ENCODE measurements at places on chromosomes 3 and 15. TPM values are rescaled to one million over a fixed set of nuclear protein-coding genes. Genes with fewer than 3 reads are reported as not detected.

DNA sequence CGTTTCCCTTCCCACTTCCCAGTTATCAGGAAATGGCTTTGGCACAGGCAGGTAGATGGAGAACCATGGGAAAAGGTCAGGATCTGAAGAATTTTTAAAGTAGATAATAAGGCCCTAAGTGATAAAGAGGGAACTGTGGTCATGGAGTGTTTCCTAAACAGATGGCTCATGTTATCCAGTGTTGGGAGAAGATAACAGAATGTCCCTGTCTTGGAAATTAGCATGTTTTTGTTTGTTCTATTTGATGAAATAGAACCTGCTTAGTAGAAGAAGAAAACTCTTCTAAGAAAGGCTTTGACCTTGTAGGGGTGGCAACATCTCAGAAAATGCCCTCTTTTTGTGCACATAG is 8.8 kb downstream of the LRRC3B start:
- no peak for DNase-seq

DNA sequence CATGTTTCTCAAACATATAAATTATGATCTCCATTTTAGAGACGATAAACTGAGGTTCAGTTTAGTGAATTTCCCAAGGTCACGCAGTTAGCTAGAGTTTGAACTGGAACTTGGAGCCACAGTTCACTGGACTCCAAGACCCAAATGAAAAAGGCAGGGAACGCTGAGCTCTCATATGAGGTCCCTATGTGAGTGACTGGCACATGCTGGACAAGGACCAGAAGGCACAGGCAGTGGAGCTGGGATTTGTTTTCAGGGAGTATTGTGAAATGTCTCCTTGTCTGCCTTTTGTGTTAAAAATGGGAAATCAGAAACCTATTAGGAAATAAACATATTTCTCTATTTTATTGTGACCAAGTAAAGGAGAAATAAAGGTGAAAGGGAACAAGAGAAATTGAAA is 63.5 kb downstream of the MESD start:
- DNase-seq: no peak

GRCh38 chr3:158801201-158801600 is 653 bp upstream of the MFSD1 start:
- no peak for DNase-seq

DNA sequence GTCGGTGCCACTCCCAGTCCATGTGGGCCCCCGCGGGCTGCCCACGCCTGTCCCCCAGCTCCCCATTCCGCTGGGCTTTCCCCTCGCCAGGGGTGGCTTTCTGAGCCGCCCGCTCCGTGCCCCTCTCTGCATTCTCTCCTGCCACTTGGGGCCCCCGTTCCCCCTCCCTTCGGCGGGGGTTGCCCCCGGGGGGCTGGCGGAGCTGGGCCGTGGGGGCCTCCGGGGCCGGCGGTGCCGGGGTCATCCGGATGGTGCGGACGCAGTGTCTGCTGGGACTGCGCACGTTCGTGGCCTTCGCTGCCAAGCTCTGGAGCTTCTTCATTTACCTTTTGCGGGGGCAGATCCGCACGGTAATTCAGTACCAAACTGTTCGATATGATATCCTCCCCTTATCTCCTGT is 46.5 kb downstream of the GRAMD1C start:
- DNase-seq: no peak

GRCh38 chr3:114697401-114697800 is 403.6 kb downstream of the TIGIT start:
- DNase-seq: no peak

DNA sequence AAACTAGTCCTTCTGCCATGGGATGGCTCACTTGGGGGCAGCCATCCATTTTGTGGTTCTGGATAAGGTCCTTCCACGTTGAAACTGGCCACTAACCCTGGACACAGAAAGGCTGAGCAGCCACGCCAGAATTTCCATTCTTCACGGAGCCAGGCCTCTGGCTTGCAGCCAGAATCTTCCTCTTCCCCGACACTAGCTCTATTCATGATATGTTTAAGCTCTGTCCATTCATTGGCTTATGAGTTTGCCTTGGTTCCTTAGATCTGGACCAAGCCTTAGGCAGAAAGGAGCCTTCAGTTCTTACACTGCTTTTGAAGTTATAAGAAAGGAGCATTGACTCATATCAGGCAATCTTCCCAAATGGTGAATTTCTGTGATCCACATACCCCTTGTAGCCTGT is 288.4 kb upstream of the GOLGA6L4 start:
- DNase-seq: no peak

- no peak for DNase-seq
Observed at GRCh38 chr3:182364723-182365650, 428.3 kb upstream of the ATP11B start.

DNA sequence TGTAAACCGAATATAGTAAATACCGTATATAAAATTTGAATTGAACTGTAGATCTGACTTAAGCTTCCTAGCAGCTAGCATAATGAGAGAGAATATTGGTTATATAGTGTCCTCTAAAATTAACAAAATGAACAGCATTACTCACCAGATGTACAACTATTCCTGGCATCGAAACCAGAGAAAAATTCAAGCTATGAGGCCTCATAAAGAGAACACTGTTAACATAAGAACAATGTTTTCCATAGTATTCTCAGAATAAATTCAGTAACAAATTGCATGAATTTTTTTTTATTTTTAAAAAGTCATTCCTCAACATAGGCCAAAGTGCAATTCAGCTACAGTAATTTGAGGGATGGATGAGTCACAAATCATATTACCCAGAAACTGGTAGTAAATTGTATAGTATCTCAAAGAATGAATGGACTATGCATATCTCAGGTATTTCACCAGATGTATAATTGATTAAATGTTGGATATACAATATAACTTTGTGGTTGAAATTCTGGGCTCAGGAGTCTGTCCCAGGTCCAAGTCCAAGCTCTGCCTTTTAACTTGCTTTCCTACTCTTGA is 5.0 kb downstream of the TMEM207 start:
- no peak for DNase-seq

- DNase-seq: no peak
Observed at GRCh38 chr3:123644358-123644757, 59.5 kb upstream of the HACD2 start.

DNA sequence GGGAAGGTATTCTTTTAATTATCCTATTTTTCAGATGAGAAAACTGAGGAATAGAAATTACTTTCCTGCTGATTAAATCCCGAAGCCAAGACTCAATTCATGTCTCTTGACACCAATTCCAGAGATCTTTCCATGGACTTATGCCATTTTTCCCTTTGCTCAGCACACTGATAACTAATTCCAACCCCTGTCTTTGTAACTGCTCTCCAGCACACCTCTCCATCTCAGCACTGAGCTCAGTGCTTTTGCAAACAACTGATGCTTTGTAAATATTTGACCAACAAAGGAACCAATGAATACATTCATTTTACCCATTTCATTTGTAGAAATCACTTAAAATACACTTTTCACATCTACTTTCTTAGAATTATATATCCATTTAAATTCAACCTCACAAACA is 249.1 kb downstream of the IL5RA start:
- no peak for DNase-seq

DNA sequence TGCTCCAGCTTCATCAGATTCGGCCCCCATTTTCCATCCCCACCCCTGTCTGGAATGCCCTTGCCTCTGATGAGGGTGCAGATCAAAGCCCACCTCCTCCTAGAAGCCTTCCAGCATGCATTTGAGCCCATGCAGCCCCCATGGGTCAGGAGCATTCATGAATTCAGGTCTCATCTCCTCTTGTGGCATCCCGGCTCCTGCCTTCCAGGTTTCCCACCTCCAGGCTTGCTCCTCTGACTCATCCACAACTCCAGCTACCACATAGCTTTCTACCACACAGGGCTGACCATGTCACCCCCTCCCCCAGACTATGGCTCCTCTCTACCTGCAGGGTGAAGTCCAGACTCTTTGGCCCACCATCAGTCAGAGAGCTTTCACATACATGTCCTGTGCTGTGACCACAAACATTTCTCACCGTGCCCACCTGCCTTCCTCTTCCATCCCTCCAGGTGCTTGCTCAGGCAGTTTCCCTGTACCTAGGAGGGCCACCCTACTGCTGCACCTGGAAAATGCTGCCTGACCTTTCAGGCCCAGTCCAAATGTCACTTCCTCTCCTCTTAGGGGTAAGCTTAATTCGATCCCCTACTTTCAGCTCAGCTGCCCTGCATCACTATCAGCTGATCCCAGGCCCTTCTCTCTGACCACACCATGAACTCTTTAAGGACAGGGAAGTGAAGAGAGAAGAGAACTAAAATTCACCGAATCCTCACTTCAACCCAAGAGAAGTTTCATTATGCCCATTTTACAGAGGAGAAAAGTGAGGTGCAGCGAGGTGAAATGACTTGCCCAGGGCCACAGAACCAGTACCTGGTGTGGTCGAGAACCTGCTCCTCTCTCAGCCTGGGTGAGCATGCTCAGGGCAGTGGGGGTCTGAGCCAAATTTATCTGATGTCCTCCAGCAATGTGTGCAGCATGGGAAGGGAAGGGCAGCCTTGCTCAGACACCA is 13.7 kb upstream of the FGD5 start:
- DNase-seq: no peak

DNA sequence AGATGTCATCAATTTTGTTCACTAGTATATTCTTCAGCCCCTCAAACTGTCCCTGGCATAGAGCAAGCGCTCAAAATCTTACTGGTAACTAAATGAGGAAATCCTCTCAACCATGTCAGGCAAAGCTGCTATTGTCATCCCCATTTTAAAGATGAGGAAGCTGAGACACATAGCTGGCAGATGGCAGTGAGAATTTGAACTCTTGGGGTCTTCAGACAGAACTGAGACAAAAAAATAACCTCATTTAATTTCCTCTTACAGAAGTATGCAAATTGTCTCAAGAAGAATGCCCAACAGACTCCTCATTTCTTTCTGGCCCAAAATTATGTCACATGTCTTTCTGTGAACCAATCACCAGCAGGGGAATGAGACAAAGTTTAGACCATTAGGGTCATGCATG is 40.2 kb upstream of the LYZL4 start:
- DNase-seq: no peak

- no peak for DNase-seq
Observed at GRCh38 chr3:108131475-108132134, 40.8 kb upstream of the CD47 start.

DNA sequence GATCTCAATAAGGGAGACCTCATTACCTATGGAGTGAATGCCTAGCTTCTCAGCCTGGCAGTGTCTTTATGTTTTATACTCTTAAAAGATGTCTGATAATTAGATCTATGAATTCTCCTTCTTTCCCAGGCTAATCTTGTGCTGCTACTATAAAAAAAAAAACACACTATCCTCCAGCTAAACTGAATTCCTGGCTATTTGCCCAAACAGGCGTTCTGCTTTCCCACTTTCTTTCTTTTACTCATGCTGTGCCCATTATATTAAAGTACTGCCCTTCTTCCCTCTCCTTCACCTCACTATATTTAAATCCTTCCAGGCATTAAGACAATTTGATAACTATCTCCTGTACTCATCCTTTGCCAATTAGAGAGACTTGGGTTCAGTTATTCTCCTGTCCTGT is 1134.9 kb downstream of the ROBO2 start:
- DNase-seq: no peak

DNA sequence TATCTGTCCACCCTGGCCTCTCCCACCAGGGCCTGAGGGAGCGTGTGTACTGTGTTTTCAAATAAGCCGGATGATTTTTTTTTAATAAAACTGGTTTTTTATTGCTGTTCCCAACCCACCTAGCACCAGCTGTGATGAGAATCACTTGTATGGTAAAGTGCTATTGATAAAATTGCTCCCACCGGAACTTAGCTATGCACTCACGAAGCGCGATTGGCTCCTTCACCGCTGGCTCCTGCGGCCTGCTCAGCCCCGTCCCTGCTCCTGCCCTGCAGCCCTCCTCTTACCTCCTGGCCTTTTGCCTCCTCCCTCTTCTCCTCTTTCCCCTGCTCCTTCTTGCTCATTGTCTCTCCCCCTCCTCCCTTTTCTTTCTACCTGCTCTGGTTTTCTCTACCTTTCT is 183.7 kb downstream of the TLE3 start:
- no peak for DNase-seq

DNA sequence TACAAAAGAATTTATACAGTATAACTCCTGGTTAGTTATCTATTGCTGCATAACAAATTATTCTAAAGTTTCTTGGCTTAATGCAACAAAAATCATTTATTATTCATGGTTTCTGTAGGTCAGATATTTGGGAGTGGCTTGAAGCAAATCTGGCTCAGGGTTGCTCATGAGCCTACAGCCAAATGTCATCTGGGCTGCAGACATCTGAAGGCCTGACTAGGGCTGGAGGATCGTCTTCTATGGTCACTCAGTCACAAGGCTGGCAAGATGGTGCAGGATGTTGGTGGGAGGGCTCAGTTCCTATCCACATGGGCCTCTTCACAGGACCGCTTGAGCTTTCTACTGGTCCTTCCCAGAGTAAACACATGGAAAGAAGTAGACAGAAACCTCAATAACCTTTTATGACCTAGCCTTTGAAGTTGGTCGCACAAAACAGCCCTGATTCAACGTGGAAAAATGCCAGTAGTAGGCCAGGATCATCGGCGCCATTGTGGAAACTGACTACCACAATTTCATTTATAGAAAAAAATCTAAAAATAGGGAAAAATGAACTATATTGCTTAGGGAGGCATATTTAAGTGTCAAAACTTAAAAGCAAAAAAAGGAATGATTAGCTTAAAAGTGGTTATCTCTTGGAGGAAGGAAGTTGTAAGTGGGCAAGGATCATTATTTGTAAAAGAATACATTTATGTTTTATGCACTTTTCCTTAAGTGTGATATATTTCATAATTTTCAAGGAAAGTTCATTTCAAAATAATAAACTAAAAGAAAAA is 9.9 kb upstream of the MITF start:
- DNase-seq: no peak

DNA sequence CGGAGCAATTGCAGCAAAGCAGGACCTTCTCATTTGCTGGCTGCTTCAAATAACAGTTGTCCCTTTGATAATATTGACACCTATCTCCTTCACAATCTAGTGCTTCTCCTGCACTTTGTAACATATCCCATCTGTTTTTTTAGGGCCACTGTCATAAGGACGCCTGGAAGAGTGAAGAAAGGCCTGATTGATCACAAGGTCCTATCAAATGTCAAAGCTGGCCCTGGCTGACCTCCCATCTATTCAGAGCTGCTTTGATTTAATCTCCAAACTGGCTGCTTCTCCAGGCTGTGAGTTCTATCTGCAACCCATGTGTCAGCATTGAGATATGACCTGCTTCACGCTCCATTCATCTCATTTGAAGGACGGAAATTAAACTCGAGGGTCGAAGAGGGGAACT is 601.2 kb upstream of the KCNMB2 start:
- DNase-seq: no peak

MESP2 gene
- 2.3 TPM for total RNA-seq

ERICH6 gene
- total RNA-seq: 0.29 TPM

CLSTN2 gene
- total RNA-seq: 15.5 TPM

STXBP5L gene
- total RNA-seq: 0.33 TPM

TERB2 gene
- not detected for total RNA-seq

SNX22 gene
- 0.98 TPM for total RNA-seq

HDC gene
- 1.0 TPM for total RNA-seq

KCNH8 gene
- 1.3 TPM for total RNA-seq

CKMT1A gene
- total RNA-seq: 2.0 TPM

CPNE9 gene
- total RNA-seq: not detected

GOLGA8A gene
- total RNA-seq: 73.4 TPM

PRICKLE2 gene
- total RNA-seq: 44.5 TPM

CPEB1 gene
- 6.9 TPM for total RNA-seq

SPSB4 gene
- total RNA-seq: not detected

CRYGS gene
- 4.2 TPM for total RNA-seq

FAM43A gene
- 16.7 TPM for total RNA-seq

EOMES gene
- total RNA-seq: 0.48 TPM
